ENCODE measurements at places on chromosomes 1 and 21. TPM values are rescaled to one million over a fixed set of nuclear protein-coding genes. Genes with fewer than 3 reads are reported as not detected.

DNA sequence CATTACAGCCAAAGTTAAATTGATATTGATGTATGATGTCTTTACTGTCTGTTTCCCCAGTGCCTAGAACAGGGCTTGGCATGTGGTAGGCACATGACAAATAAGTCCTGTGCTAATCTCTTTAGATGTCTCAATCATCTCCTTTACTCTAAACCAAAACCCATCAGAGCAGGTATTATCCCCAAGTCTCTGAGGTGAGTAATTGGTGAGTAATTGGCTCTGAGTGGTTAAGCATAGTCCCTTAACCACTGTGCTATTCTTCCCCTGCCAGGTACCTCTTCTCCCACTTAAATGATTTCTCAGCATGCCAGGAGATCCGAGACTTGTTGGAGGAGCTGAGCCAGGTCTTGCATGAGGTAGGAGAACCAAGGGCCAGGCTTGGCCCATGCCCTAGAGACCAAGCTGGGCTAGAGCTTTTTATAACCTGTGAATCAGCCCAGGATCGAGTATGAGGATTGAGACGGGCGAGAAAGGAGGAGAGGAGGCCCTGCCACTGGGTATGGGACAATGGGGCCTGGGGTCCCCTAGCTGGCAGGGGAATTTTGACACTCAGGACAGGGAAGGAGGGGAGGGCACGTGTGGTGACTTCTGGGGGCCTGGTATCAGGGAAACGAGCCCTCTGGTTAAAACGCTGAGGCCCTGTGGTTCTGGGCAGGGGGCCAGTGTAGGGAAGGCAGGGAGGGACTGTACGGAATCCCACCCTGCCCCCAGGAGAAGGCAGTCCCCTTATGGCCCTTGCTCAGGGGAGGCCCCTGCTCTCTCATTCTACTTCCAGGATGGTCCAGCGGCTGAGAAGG is 4.5 kb downstream of the CNKSR1 start:
- no peak for DNase-seq

DNA sequence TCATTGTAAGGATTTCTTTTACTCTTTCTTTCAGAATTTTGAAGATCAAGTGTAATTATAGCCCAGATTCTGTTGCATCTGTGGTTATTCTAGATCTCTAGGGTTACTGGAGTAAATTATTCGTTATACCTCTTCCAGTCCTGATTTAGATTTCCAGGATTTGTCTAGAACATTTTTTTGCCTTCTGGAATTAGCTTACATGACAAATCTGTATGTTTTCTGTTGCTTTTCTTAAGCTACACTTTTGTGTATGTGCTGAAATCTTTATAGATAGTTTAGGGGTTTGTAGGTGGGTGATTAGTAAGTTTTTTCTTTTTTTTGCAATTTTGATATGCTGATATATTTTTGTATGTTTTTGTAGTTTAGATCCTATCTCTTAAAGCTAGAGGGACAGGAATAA is 13.7 kb downstream of the RALGPS2 start:
- DNase-seq = no peak

DNA sequence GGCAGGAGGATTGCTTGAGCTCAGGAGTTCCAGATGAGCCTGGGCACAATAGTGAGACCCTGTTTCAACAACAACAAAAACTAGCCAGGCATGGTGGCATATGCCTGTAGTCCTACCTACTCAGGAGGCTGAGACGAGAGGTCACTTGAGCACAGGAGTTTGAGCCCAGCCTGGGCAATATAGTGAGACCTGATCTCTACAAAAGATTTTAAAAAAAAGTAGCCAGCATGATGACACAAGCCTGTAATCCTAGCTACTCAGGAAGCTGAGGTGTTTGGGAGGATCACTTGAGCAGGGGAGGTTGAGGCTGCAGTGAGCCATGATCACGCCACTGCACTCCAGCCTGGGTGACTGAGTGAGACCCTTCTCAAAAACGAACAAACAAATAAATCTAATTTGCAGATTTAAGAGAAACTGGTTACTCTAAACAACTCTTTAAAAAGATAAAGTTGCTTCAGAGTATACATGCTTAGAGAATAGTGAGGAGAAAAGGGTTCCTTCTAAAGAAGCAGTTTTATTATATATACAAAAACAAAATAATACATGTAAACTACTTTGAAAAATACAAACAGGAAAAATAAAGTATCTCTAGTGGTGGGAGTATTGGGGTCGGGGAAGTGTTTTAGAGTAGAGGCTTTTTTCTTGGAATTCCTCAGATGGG is 88.4 kb downstream of the ADCY10 start:
- no peak for DNase-seq

The KIF26B gene
- 0.32 TPM for total RNA-seq

The TRIM46 gene
- total RNA-seq = 0.83 TPM

Data from mucosa of gallbladder (tissue), 1 donor.